Sigmoid colon (tissue), 7 donors: ENCODE measurements at places on chromosomes 7 and 10. TPM values are rescaled to one million over a fixed set of nuclear protein-coding genes. Genes with fewer than 3 reads are reported as not detected.

VSIR gene
- total RNA-seq: 40.2 TPM

GRCh38 chr10:115982076-115982475, 290.9 kb downstream of the GFRA1 start:
- no peak for DNase-seq

DNA sequence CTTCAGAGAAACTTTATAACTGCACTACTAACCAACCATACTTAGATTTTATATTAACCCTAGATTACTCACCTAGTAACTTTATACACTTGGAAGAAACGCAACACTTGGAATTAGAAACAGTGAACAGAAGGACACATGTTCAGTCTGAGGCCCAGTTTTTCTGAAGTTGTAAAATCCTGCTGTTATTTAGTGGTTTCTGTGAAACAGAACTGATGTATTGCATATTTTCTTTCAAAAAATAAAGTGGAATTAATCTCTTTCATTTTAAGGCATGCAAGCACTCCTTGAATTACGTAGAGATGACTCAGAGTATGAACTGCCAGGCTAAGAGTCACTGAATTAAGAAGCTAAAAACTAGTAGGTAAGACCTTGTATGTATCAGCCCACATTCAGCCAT, 215.8 kb downstream of the SKAP2 start:
- DNase-seq: no peak

- DNase-seq: no peak
Observed at GRCh38 chr10:11344550-11344949, 266.9 kb downstream of the USP6NL start.

DNA sequence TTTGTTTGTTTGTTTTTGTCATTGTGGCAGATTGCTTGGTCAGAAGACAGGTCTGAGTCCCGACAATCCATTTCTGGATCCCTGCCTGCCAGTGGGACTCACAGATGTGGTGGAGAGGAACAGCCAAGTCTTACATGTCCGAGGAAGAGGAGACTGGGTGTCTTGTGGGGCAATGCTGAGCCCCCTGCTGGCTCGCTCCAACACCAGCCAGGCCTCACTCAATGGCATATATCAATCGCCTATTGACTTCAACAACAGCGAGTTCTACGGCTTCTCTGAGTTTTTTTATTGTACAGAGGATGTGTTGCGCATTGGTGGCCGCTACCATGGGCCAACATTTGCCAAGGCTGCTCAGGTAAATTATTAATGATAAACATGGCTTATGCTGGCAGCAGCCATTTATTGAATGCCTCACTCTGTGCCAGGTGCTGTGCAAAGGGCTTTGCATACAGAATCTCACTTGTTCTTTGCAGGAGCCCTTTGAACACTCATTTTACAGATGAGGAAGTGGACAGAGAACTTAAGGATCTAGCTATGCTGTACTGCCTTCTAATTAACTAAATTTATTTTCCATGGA, 33.3 kb downstream of the COX15 start:
- no peak for DNase-seq

DNA sequence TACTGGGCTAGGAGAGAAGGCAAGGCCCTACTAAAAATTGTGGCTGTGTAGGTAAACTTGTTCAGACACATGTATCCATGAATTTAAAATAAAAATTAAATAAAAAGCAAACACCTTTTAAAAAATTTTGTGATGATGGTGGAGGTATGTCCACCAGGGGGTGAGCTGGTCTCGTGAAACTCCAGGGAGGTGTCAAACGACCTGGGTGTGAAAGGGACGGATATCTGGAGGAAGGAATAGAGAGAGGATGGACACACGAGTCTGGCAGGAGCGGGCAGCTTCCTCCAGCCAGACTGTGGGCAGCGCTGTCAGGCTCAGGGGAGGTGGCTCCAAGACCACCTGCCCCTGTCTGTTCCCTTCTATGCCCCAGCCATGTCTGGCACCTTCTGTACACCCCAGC, 34.8 kb upstream of the DMBT1 start:
- no peak for DNase-seq
